ENCODE measurements at places on chromosomes 5 and 9.
A peak's percentile ranks its signal among the peaks of the same experiment; 100 is the strongest.

GRCh38 chr9:8683496-8683895 is 883.9 kb upstream of the DMAC1 start:
- no peak for DNase-seq

GRCh38 chr9:99782962-99783718 is 38.5 kb upstream of the NR4A3 start:
- no peak for DNase-seq

DNA sequence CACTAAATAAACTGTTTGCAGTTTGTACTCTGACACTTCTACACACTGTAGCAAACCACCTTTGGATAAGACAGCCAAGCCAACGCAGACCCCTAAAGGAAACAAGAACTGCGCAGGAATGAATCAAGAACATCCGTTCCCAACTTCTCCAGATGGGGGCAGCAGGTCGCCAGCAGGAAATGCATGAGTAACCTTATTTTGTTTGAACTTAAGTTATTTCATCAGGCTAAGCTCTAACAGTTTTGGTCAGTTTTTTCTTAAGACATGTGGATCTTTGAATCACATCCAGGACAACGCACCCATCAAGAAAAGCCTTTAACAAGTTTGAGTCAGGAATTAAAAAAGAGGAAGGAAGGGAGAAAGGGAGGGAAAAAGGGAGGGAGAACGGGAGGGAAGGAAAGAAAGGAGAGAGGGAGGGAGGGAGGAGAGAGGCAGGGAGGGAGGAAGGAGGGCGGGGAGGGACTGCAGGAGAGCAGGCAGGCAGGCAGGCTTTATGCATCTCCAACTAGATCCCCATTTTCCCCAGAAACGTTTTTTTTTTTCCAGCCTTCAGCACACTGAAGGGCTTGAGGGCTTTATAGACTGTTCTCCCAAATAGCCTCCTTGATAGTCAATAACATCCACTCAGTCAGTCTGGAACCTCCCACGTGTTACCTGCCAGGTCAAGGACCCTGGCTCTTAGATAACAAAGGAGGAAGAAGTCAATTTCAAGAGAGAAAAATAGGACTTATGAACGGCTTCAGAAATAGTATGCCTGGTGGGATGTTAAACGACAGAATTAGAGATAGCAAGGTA is 22.2 kb downstream of the BHMT start:
- DNase-seq = peak; percentile 35

DNA sequence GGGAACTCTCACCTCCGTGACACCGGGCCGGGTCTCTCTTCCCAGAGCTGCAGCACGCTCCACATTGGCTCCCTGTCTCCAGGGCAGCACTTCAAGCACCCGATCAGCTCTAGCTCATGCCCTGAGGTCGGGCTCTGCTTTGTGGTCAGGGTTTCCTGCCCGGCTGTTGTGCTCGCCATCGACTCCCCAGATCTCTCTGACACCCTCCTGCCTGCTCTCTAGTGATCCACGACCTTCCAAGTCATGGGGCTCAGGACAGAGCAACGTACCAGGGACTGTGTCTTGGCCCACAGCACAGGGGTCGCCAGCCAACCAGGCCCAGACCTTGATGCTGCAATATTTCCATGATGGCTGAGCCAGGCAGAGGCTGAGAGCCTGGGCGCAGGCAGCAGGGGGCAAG is 45.1 kb downstream of the PRRT1B start:
- DNase-seq = no peak

- no peak for DNase-seq
These were observed 4.2 kb upstream of the PFN3 start for GRCh38 chr5:177404641-177405179.

- DNase-seq = no peak
These were observed 351.7 kb downstream of the DIRAS2 start for GRCh38 chr9:90290716-90291485.

DNA sequence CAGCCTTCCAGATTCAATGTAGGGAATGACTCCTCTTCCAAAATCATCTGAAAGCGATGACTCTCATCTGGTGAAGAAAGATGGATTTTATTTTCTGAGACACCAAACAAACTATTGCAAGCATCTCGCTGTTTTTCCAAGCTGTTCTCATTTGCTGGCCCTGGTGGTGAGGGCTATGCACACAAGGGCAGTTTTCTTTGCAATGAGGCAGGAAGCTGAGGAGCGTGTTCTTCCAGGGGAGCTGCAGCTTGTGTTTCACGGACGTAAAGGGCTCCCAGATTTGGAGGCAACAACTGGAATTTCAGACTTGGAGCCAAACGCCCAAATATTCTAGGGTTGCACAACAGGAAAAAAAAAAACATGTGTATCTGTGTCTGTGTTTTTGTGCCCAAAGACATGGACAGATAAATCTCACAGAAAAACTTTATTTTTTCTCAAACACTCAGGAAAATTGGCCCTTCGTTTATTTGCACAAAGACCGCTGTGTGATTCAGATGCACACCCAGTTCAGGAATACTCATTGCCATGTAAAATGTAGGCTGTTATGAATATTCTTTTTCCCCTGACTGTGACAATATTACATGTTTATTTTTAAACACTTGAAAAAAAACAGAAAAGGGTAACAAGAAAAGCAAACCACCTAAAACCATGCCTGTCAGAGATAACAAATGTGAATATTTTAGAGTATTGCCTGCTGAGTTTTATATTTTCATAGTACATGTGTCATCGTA is 151.3 kb downstream of the GAS1 start:
- no peak for DNase-seq

DNA sequence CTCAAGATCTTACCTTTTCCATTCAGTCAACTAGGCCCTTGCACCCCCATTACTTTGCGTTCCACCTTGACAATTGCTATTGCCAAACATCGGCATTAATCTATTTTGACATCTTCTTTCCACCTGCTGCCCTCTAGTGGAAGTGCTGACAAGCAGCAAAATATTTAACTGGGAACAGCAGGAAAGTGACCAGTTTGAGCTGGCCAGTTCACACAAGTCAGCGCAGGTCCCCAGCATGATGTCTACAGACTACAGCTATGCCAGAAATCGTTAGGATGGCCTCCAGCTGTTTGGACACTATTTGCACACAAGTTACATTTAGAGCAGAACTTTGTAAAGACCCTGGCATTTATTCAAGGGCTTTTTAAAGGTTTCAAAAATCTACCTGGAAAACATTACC is 160.1 kb downstream of the GHR start:
- DNase-seq = no peak

- no peak for DNase-seq
These were observed 3.3 kb upstream of the NKD2 start for GRCh38 chr5:1005249-1005851.

DNA sequence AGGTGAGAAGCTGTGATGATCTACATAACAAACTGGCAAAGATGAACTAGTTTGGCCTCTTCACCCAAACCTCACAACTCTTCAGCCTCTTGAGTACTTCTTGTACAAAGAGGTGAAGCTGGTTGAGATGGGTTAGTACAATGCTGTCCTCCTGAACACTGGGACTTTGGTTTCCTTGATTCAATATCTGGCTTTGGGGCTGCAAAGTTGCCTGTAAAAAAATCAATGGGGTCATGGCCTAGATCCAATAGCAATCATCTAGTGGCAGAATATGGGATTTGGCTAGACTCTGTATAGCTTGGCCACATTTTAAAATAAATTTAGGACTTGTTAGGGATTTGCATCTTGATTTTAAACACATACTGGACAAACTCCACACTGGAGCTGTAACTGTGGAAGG is 179.1 kb downstream of the ADAMTS12 start:
- DNase-seq = no peak

DNA sequence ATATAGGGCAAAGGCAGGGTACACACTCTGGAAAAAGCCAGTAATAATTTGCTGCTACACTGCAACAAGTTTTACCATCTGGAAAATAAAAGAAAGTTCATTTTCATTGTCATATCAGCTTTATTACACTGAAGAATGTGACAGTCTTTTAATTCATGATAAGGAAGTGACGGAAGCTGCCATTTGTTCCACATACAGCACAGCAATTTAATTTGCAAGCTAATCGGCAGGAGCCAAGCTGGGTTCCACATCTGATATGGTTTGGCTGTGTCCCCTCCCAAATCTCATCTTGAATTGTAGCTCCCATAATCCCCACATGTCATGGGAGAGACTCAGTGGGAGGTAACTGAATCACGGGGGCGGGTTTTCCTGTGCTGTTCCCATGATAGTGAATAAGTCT is 16.5 kb downstream of the PRELID2 start:
- DNase-seq = no peak

DNA sequence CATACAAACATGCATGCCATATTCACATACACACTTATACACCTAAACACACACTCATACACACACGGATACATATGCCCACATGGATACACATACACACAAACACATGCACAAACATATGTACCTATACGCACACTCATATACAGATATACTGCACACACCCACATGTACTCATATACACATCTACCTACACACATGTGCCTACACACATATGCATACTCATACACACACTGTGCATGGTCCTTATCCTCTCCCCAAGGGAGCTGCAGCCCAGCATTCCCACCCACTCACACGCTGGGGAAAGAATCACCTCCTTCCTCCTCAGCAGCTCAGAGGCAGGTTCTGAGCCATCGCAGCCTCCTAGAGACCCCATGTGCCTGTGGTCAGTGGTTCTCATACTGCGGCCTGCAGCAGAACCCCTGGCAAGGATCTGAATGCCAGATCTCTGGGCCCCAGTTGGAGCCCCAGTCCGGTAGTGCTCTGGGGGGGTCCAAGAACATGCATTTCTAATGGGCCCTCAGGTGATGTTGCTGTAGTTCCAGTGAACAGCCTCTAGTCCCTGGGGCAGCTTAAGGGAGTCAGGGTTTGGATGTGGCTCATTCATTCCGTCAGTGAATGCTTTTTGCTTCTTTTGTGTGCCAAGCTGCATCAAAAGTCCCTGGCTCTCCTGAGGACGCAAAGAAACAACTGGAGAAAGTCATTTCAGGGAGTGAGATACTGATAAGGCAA is 39.0 kb downstream of the SEMA4D start:
- no peak for DNase-seq

DNA sequence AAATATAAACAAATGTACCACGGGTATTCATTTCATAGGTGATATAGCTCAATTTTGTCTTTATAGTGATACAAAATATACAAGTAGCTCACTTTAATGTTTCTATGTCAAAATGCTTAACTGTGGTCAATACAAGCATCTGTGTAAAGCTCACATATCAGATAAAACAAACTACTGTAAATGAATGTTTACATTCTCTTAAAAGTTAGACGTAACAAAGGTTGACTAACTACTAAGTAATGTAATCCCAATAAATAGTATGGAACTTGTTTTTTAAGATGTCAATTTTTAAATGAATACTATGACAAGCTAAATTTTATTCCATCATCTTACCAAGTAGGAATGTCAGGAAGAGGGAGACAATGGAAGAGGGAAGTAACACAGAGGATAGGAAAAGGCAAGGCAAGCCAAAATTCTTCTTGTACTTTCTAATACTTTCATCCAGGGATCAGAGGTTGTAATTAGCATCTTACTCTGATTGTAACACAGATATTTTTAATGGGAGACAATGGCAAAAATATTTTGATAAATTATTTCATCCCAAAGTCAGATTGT is 105.5 kb downstream of the STRBP start:
- DNase-seq = no peak

GRCh38 chr5:134917070-134917815 is 12.3 kb downstream of the PCBD2 start:
- no peak for DNase-seq

DNA sequence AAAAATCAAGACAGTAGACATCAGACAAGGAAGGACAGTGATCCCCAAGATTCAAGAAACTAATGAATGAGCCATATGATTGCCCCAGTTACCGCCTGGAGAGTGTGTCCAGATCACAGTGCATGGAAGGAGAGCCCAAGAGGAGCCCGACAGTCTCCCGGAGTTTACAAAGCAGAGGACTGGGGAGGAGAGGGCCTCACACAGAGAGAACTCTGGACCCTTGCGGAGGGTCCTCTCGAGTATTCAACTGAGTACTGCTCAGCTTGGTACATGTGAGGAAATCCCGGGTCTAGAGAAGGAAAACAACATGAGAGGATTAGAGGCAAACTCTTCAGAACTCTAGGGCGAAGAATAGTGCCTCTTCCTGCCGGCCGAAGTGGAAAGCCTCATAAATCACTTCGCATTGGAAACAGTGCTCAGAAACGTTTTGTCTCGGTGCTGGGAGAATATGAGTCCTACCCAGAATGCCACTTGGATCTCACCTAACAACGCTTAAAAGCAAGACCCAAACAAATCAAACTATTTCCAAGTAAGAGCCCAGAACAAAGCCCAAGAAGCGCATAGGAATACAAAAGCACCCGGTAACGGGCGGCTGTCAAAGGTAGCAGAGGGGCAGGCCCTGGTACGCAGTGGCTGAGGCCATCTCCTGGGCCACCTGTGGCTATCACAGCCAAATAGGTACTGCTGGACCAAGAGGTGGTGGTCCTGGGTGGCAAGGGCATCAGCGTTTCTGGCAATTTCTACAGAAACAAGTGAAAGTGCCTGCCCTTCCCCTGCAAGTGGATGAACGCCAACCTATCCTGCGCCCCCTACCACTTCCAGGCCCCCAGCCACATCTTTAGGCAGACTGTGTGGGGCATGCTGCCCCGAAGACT is 36.0 kb downstream of the FAM78A start:
- DNase-seq = no peak

DNA sequence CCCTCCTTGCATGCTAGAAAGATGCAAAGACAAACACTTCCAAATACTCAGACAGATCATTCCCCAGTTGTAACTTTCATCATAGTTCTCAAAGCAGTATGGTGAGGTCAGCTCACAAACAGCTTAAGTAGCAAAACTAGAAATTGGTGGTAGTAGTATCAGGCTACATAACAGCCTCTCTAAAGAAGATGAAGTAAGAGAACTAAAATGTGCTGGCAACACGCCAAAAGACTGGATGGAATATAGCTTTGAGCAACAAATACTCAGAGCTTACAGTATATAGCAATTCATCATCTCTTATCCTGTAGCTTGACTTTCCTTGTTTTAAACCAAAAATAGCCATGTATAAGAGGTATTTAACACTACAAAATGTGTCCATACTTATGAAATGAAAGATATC is 7.5 kb downstream of the PFDN1 start:
- DNase-seq = no peak
